ENCODE measurements at places on chromosomes 2 and 18. TPM values are rescaled to one million over a fixed set of nuclear protein-coding genes. Genes with fewer than 3 reads are reported as not detected.

GRCh38 chr2:208146006-208146405, at the start of gene CRYGB:
Gene CRYGB (minus strand): TSS chr2:208146158. CDS start chr2:208146120, 38 bp downstream.
- no peak for DNase-seq

- no peak for DNase-seq
Measured at GRCh38 chr2:55809875-55810621, 113.5 kb downstream of the EFEMP1 start.

- DNase-seq, result peak; percentile 83
Measured at GRCh38 chr2:85266146-85267041, 61.4 kb downstream of the TGOLN2 start.

- no peak for DNase-seq
Measured at GRCh38 chr2:114076961-114077360, 187.1 kb downstream of the ACTR3 start.

DNA sequence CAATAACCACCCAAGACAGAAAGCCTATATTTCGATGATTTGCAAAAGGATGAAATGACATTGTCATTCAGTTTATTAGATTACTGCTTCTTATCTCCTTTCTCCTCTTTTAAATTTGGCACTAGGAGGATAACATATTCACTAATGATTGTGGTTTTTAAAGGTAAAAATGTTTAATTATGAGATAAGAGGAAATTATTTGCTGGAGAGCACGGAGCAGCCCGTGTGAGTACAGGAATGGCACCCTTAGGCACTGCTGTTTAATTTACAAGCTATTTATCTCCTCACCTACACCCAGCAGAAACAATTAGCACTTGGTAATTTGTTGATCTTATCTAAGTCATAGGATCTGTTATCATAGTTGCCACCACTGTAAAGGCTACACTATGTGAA, 87.4 kb upstream of the SP3 start:
- no peak for DNase-seq

DNA sequence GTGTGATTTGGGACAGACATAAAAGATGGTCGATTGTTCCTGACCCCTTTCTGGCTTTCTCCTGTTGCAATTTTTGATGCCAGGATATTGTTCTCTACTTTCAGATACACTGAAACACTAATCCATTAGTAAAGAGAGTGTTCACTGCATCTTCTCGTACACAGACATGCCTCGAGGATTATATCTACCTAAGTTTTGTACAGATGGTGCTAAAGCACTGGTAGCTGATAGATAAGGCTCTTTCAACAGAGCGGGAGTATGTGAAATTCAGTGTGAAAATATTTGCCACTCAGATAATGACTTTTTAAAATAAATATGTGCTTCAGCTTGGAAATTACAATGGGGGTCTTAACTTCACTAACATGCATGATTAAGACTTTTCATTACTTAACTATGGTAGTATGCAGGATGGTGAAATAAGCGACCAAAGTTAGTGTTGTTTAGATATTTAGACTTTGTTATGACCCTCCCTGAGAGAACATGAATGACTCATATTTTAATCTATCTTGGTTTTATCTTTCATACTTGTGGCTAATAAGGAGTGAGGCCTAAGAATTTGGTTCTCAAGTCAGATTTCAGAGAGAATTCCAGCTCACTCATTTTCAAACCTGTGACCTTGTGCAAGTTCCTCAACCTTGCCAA, 474.9 kb downstream of the NRXN1 start:
- DNase-seq, result no peak

- no peak for DNase-seq
Measured at GRCh38 chr18:12659904-12660605, 2.1 kb upstream of the SPIRE1 start.

DNA sequence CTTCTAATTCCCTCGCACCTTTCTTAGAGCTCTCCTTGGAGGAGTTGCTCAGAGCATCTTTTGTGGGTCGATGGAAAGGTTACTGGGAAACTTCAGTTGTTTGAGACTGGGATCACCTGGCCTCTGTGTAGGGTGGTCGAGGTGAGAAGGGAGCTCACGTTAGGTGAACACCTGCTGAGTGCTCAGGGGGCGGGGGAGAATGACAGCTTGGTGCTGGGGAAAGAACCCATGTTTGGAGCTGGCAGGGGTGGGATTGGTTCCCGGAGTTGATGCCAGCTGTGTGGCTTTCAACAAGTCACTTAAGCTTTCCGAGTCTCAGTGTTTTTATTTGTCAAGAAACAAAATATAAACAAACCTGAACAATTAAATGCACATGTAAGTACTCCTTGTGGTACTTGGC, 122.3 kb downstream of the GLI2 start:
- DNase-seq, result peak; percentile 24

EPC2 gene
- 36.8 TPM for total RNA-seq

Data from lower lobe of right lung (tissue), 2 donors.